ENCODE measurements at places on chromosomes 3 and 15.

- no peak for DNase-seq
- H3K4me1 ChIP-seq, result peaks cover 19% of the 10 kb centered on the region
- H3K27ac ChIP-seq, result no peak overlapping the region
- no peak overlapping the region for H3K4me3 ChIP-seq
- H3K27me3 ChIP-seq, result no peaks in the 10 kb centered on the region
- no peaks in the 10 kb centered on the region for H3K36me3 ChIP-seq
These were observed 25.2 kb downstream of the CORO2B start for GRCh38 chr15:68603951-68604350.

GRCh38 chr3:45665101-45665572 is 24.1 kb upstream of the SACM1L start:
- H3K27ac ChIP-seq, result no peak overlapping the region
- H3K4me3 ChIP-seq, result peak overlapping the region; percentile 58
- H3K27me3 ChIP-seq, result no peaks in the 10 kb centered on the region
- peaks cover 14% of the 10 kb centered on the region for H3K4me1 ChIP-seq

DNA sequence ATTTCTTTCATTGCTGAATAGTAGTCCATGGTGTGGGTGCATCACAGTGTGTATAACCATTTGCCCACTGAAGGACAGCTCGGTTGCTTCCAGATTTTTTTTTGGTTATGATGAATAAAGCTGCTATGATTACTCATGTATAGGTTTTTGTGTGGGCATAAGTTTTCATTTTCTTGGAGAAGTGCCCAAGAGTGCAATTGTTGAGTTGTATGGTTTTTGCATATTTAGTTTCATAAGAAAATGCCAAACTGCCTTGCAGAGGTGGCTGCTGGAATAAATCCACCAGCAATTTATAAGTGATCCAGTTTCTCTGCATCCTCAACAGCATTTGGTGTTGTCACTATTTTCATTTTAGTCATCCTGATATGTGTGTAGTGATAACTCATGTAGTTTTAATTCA is 8.4 kb upstream of the SPESP1 start:
- no peaks in the 10 kb centered on the region for H3K27me3 ChIP-seq
- peaks cover 14% of the 10 kb centered on the region for H3K4me1 ChIP-seq
- no peak for DNase-seq
- H3K27ac ChIP-seq, result no peak overlapping the region

DNA sequence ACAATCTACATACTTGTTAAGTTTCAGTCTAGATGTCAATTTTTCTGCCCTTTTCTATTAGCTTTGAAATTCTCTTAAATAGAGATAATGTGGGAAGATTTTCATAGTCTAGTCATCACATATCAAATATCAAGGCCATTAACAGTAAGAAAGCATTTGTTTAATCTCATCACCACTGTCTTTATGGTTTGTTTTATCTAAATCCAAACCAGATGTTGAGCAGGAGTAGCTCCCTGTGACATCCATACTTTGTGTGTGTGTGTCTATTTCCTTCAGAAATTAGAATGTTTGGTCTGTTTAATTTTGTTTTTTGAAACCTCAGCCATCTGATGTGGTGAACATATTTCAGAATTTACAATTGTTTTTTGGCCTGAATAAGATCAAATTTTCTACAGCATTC is 23.1 kb upstream of the GOLGA8B start:
- no peaks in the 10 kb centered on the region for H3K36me3 ChIP-seq
- no peak for DNase-seq
- H3K27ac ChIP-seq, result no peak overlapping the region
- no peaks in the 10 kb centered on the region for H3K27me3 ChIP-seq

DNA sequence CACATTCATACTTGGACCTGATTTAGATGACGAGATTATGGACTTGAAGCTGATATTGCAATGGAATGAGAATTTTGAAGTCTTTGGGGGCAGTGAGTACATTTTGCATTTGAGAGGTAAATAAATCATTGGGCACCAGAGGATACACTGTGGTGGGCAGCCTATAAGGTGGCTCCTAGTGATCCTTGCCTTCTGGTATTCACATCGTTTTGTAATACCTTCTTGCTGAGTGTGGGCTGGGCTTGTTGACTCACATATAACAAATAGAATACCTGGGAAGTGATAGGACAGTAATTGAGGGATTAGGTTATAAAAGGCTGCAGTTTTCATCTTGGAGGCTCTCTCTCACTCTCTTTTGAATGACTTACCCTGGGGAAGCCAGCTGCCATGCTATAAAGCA is 605.5 kb upstream of the KCNMB2 start:
- H3K4me3 ChIP-seq, result no peak overlapping the region
- no peak overlapping the region for H3K27ac ChIP-seq
- H3K4me1 ChIP-seq, result no peaks in the 10 kb centered on the region

- H3K4me3 ChIP-seq, result no peak overlapping the region
- no peaks in the 10 kb centered on the region for H3K36me3 ChIP-seq
- H3K27ac ChIP-seq, result no peak overlapping the region
These were observed 93.5 kb upstream of the THBS1 start for GRCh38 chr15:39487458-39487735.

GRCh38 chr3:54358316-54358715 is 236.0 kb downstream of the CACNA2D3 start:
- no peak overlapping the region for H3K4me3 ChIP-seq
- H3K36me3 ChIP-seq, result no peaks in the 10 kb centered on the region

DNA sequence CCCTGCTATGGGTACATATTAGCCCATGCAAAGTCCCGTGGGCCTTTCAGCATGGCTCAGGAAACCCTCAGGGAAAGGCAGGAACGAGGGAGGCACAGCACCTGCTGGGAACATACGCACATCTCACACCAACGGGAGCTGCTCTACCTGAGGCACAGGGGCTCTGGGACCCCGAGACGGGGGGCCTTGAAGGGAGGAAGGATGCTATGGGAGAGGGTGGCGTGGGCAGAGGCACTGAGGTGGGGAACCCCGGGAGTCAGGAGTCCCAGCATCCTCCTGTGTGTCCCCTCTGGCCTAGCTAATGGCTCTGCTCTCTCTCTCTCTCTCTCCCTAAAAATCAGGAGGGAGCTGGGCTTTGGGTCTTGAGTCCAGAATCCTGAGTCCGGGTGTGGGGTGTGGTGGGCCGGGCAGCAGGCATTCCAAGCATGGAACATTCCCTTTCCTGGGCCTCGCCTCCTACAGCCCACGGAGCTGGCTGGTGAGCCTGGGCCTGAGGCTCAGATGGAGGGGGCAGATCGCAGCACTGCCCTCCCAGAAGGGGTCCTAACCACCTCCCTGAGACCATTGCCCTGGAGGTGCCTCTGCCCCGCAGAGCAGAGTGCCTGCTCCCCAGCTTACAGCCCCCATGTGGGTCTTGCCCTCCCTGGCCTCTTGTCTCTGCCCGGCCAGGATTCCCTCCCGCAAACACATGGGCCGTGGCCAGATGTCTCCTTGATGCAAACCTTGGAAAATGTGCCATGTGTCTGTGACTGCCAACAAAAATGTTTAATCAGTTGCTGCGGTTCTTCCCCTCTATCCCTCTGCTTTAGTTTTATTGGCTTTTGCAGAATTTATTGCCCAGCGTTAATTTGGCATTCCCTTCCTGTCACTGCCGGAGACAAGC is 101.6 kb downstream of the TMEM266 start:
- no peaks in the 10 kb centered on the region for H3K4me1 ChIP-seq
- no peak overlapping the region for H3K4me3 ChIP-seq
- DNase-seq, result no peak
- H3K27me3 ChIP-seq, result no peaks in the 10 kb centered on the region
- no peaks in the 10 kb centered on the region for H3K36me3 ChIP-seq

GRCh38 chr3:144221761-144222160 is 250.1 kb downstream of the DIPK2A start:
- H3K4me3 ChIP-seq, result no peak overlapping the region
- no peaks in the 10 kb centered on the region for H3K4me1 ChIP-seq
- H3K27ac ChIP-seq, result no peak overlapping the region
- H3K36me3 ChIP-seq, result no peaks in the 10 kb centered on the region
- DNase-seq, result no peak
- no peaks in the 10 kb centered on the region for H3K27me3 ChIP-seq

DNA sequence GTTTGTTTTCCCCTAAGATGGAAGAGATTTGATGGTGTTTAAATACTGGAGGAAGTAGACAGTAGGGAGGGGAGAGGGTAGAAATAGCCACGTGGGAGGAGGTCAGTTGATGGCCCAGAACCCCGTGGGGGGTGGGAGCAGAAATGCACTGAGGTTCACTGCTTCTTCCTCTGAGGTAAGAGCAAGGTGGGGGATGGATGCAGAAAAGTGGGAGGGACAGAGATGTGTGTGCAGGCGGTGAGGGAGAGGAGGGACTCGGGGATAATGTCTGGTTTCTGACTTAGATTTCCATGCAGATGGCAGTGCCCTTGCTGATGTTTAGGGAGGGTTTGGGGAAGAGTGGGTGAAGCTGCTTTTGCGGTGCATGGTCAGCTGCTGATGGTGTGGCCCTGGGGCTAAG is 102.9 kb downstream of the ARNT2 start:
- no peaks in the 10 kb centered on the region for H3K27me3 ChIP-seq
- no peak for DNase-seq
- no peaks in the 10 kb centered on the region for H3K36me3 ChIP-seq
- no peaks in the 10 kb centered on the region for H3K4me1 ChIP-seq
- no peak overlapping the region for H3K27ac ChIP-seq
- no peak overlapping the region for H3K4me3 ChIP-seq

GRCh38 chr3:9916734-9917680 is at the start of gene IL17RC:
TSS of gene IL17RC (plus strand) at chr3:9917098. CDS start at chr3:9917316, 218 bp downstream.
- no peaks in the 10 kb centered on the region for H3K36me3 ChIP-seq
- no peak for DNase-seq
- H3K4me1 ChIP-seq, result no peaks in the 10 kb centered on the region
- H3K4me3 ChIP-seq, result no peak within 1 kb of the TSS

DNA sequence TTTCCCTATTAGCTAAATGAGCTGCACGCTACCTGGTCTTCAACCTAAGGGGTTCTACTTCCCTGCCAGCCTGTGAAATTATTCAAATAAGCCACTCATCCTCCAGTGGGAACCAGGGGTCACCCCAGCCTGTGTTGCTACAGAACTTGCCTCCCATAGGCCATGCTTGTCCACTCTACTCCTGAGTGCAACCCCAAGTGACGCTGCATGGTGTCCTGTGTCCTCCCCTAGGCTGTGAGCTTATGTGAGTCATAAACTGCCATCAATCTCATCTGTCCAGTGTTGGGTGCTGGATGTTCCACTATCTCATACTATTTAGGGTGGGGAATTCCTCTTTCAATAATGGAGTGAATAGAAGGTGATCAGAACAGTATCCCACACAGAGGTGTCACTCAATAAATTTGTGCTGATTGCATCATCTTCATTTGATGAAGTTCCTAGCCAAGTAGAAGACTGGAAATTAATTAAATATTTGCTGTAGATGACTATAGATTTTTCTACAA is 49.8 kb upstream of the SSR3 start:
- peak; percentile 57 for DNase-seq
- H3K4me1 ChIP-seq, result peaks cover 26% of the 10 kb centered on the region
- H3K4me3 ChIP-seq, result no peak overlapping the region
- H3K36me3 ChIP-seq, result no peaks in the 10 kb centered on the region
- H3K27ac ChIP-seq, result no peak overlapping the region

DNA sequence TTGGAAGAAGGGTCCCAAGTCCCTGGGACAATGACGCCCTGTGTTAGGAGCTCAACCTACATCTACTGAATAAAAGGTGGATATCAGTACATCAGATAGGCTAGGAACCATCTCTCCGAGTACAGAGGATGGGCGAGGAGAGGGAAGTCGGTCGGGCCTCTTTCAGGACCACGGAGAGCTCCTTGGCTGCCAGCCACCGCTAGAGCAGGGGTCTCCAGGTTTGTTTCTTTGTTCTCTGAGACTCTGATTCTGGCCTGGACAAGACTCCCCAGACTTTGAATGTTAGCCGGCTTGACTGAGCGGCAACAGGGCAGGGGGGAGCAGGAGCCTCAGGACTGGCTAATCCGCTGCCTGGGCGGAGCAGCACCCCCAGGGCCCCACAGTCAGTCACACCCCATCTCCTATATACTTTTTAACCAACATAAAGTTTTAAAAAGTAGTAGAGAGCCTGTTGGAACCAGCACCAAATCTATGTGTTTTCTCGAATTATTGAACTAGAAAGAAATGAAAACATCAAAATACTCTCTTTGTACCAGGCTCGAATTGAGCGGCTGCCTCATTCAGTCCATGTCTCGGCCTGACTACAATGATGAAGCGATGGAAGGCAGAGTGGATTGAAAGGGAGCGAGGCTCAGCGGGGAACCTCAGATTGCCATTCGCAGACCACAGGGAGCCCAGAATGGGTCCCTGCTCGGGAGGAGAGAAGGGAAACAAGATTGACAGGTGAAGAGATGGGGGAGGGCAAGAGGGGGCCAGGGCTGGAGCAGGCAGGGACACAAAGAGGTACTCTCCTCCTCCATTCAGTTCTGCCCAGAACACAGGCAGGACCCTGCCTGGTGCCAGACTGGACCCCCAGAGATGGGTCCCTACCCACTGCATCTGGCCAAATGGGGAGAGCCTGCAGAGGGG is 131.6 kb downstream of the TPRA1 start:
- H3K4me3 ChIP-seq, result no peak overlapping the region
- peak; percentile 71 for DNase-seq
- no peaks in the 10 kb centered on the region for H3K27me3 ChIP-seq
- H3K4me1 ChIP-seq, result no peaks in the 10 kb centered on the region
- H3K27ac ChIP-seq, result no peak overlapping the region
- no peaks in the 10 kb centered on the region for H3K36me3 ChIP-seq

- H3K4me3 ChIP-seq, result no peak overlapping the region
- no peaks in the 10 kb centered on the region for H3K27me3 ChIP-seq
- H3K27ac ChIP-seq, result no peak overlapping the region
- no peak for DNase-seq
- H3K4me1 ChIP-seq, result no peaks in the 10 kb centered on the region
These were observed 390.1 kb upstream of the ARHGEF26 start for GRCh38 chr3:153731071-153731470.

DNA sequence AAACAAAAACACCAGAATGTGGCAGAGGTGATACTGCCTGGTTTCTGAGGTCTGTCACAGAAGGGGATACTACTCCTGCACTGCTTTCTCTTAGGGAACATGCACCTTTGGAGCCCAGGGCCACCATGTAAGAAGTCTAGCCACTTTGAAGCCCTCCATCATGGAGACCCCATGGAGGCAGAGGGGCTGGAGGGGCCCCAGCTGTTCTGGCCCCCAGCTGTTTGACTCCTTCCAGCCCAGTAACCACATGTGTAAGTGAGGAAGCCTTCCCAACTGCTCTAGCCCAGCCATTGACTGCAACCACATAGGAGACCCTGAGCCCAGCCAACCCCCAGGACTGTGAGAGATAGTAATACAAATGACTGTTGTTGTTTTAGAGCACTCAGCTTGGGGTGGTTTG is 9.0 kb upstream of the IGDCC4 start:
- H3K4me3 ChIP-seq, result no peak overlapping the region
- H3K36me3 ChIP-seq, result no peaks in the 10 kb centered on the region
- H3K27ac ChIP-seq, result no peak overlapping the region
- H3K27me3 ChIP-seq, result no peaks in the 10 kb centered on the region
- no peaks in the 10 kb centered on the region for H3K4me1 ChIP-seq
